ENCODE measurements at places on chromosomes 16 and 17. TPM values are rescaled to one million over a fixed set of nuclear protein-coding genes. Genes with fewer than 3 reads are reported as not detected.

The MTSS2 gene
- 44.8 TPM for total RNA-seq

The RAB40C gene
- 26.4 TPM for total RNA-seq

The PRSS8 gene
- total RNA-seq: 65.4 TPM

The SYT17 gene
- 5.3 TPM for total RNA-seq
